ENCODE measurements at places on chromosomes 12 and 14. TPM values are rescaled to one million over a fixed set of nuclear protein-coding genes. Genes with fewer than 3 reads are reported as not detected.

DNA sequence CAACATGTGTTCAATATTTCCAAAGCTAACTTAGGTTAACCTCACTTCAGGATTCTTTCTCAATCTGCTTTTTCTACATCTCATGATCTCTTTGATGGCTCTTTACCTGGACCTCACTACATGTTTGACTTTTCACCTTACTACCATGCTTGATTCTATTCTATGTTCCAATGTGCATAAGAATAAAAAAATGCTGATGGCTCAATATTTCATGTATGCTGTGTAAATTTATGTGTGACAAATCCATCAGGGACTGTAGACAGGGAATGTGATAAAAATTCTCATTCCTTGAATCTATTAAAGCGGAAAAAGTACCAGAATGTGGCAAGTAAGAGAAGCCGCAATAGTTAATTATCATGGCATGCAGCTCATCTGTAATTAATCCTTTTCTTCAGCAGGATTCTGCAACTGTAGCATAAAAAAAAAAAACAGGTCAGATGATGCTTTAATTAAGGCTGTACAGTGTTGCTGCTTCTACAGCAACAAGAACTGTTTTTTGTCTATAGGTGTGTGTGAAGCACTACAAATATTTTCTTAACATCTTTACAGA, 276.9 kb upstream of the PRKD1 start:
- DNase-seq = no peak

GRCh38 chr12:6959058-6959804, 8.1 kb downstream of the PTPN6 start:
- no peak for DNase-seq

GRCh38 chr14:100609331-100609870, 22.2 kb upstream of the BEGAIN start:
- DNase-seq = no peak

- DNase-seq = no peak
Measured at GRCh38 chr12:10289005-10289754, 18.5 kb upstream of the KLRD1 start.

DNA sequence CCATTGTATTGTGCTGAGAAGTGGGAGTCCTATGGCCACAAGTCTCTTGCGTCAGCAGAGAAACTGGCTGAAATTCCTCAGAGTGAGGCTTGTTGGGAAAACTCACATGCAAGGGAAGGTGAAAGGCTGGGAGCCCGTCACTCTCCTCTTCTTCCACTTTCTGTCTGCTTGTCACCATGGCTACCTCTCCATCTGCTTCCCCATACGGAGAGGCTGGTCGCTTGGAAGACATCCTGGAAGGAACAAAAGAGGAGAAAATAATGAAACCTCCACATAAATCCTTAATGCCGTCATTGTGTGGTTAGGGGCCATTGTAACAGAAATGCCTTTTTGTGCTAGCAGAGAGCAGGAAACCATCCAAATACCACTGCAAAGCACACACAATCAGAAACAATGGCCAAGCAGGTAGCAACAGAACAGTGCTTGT, 53.7 kb downstream of the SOX5 start:
- peak; percentile 2 for DNase-seq

- DNase-seq = no peak
Measured at GRCh38 chr14:92668276-92668973, 80.0 kb downstream of the LGMN start.

DNA sequence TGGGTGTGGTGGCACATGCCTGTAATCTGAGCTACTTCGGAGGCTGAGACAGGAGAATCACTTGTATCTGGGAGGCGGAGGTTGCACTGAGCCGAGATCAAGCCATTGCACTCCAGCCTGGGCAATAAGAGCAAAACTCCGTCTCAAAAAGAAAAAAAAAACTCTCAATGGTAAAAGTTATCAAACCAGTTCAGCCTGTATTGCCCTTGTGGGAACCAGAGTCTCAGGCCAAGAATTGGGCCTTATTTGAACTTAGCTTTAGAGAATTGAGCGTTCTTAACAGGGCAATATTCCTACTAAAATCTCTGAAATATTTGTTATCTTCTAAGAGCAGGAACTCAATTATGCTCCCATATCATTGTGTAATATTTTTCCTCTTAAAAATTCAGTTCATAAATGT, 7.7 kb upstream of the MDM2 start:
- DNase-seq = no peak

DNA sequence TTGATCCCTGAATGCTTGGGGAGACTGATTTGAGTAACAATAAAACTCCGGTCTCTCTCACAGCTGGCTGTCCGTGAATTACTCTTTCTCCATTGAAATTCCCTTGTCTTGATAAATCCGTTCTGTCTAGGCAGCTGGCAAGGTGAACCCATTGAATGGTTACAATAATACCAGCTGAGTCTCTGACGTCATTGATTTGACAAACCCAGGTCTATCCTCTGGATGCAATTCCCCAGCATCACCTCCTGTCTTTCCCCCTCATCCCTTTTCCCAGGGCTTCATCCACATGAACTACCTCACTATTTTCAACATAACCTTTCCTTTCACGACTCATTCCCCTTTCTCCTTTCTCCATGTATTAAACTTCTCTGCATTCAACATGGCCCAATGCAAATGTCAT, 98.7 kb upstream of the TMEM132C start:
- DNase-seq = no peak

DNA sequence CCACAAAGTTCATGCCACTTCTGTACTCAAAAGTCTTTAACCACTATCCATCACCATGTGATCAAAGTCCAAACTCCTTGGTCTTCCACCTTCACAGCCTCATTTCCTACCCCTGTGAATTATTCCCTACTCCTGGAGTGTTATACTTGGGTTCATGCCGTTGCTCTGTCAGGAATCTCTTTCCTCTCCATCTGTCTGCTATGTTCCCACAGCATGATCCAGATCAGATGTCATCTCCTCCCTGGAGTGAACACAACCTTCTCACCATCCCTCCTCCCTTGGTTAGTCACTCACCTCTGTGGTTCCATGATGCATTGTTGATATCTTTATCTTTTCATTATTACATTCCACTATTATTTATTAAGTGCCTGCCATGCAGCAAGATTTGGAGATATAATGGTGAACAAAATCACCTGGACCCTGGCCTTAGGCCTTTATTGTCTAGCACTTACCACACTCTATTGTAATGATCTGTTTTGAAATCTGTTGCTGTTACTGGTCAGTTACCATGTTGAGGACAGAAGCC, 22.4 kb downstream of the LACRT start:
- DNase-seq = no peak

DNA sequence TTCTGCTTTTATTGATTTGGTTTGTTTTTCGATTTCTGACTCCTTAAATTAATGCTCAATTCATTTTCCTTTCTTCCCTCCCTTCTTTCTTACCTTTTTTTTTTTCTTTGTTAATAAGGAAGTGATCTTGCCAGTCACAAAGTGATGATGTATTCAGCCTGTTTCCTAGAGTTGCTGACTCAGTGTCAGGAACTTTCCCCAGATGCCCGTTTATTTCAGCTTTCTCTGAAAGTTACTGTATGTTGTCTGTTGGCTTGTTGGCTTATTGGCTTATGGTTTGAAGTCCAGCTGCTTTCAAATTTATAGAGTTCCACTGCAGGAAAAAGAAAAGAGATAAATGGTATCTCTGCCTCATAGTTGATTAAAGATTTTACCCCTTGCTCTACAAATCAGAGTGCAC, 12.4 kb upstream of the SLC6A15 start:
- peak; percentile 42 for DNase-seq

DNA sequence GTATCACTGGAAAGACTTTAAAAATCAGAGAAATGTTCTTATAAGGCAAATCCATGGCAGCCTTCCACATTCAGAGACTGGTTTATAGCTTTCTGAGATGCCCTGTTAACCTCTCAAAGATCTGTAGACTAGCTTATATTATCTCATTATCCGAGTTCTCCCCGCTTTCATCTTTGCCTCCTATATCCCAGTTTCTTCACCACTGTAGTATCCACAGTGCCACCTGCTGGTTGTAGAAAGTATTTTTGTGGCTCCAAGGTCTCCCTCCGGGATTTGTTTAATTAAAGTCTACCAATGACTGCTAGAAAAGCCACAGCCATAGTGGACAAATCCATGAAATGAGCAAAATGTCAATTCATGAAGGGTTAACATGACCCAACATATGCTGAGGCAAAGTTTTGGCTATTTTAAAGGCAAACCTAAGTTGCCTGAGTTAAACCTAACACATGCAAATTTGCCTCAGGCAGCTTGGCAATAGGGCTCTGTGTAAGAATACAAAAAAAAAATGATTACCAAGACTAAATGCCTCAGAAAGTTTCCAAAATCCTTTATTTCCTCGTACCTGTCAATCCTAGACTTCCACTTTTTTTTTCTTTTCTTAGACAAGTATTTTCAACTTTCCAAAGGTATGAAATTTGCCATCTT, 218.8 kb upstream of the BMP4 start:
- peak; percentile 59 for DNase-seq

DNA sequence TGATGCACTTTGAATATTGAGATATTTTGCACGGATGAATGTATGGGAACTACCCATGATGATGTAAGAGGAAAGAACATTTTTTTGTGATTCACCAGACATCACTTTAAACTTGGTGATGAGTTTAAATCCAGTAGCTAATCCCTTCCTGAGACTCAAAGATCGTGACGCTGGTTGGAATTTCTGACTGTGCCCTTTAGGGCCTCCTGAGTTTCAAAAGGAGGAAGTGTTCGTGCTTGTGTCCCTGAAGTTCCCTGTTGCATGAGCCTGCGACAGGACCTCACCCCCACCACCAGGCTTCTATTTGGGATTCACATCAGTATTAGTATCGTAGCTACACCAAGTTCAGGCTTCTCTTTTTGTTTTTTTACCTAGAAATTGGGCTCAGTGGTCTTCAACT, 18.6 kb upstream of the RIN3 start:
- DNase-seq = no peak

DNA sequence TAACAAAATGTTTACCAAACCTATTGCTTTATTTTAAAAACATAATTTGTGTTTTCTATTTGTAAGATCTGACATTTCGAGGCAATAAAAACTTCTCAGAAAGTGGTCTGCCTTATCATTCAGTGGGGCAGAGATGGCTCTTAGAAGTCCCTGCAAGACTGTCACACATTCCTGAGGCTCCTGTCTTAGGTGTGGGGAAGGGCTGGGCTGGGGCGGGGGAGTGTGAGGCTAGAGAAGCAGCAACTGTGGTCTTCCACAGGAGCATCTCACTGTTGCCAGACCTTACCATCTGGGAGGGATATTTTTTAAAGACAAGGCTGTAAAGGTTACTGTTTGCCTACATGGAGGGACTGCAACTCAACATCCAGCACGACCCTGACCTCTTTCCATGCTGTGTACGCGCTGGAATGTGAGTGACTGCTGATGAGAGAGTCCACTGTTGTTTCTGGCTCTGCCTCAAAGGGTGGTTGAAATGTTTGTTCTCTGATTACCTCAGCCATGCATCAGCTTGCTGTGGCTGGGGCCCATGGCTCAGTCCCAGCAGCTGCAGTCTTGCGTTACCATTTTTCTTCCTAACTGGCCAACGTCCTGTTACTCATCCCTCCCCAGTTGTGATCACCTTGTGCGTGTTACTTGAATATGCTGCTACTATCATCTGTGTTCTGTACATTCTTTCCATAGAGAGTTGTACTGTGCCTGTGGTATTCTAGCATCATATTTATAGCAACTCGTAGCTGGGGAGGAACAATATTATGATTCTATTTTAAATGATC, 12.4 kb downstream of the ERG28 start:
- peak; percentile 86 for DNase-seq

- no peak for DNase-seq
Measured at GRCh38 chr14:68568907-68569897, 223.7 kb downstream of the ZFP36L1 start.

- no peak for DNase-seq
Measured at GRCh38 chr14:101504096-101504948, 57.0 kb upstream of the DIO3 start.

DNA sequence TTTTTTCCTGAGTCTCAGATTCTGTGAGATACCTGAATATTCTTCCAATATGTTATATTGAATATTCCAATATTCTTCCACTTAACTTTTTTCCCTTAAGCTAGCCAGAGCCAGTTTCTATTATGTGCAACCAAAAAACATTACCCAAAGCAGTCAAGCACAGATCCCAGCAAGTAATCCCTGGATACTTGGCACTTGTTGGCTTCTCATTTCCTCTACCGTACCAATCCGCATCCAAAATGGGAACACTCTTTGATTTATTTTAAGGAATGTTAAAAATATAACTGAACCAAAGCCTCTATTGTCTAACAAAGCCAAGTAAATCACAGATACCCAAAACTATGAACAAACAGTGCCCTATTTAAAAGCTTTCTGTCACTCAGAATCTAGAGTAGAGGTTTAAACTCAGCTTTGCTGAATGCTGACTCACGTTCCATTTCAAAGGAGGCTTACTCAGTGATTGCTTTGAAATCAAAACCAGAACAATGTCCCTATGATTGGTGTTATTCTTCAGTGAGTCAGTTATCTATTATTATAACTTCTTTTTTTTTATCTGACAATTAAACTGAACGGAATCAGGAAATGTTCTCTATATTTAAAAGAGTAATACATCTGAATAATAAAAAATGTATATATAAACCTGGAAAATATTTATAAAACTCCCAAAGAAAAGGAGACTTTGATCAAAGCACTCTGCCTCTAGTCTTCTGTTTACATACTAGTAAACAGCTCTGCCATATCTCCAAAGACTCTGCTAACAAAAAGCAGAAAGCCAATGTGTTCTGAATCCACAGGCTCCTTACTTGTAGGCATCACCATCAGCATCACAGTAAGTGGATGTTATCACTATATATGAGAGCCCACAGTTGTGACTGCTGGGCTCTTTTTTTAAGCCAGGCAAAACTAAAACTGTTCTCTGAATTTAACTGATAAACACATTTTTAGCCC, 360.8 kb downstream of the CCDC91 start:
- DNase-seq = peak; percentile 39

DNA sequence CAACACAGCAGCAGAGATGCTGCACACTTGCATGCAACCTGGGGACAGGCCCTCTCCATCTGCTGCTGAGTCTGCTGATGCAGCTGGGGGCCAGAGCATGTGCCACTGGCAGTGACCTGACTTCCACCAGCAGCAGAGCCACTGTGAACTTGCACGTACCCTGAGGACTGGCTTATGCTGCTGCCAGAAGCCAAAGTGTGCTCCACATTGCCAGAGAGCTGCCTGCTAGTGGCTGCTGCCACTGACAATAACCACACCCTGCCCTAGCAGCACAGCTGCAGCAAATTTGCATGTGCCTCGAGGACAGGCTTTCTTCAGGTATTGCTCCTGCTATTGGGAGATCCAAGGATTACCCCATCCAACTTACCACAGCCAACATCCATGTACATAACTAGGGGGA, 4.5 kb upstream of the PRR4 start:
- no peak for DNase-seq

The RILPL2 gene
- 3.5 TPM for total RNA-seq

The CEBPE gene
- total RNA-seq = not detected

The MANSC1 gene
- 0.39 TPM for total RNA-seq

The ACACB gene
- total RNA-seq = 1.6 TPM

The DGLUCY gene
- 31.2 TPM for total RNA-seq

The PRPH gene
- not detected for total RNA-seq

The POC1B gene
- total RNA-seq = 9.7 TPM

The SLC16A7 gene
- total RNA-seq = 10.8 TPM

The KRT74 gene
- total RNA-seq = not detected

The PLA2G1B gene
- not detected for total RNA-seq

All from H4 (cell line).